GM03348 (cell line): ENCODE measurements at places on chromosomes 1 and 21.

GRCh38 chr1:46592823-46593222 lies 11.2 kb downstream of the MKNK1 start:
- no peak for DNase-seq

GRCh38 chr1:40792036-40792435 lies 8.4 kb downstream of the KCNQ4 start:
- DNase-seq, result no peak

- no peak for DNase-seq
These were observed 35.9 kb upstream of the HMGN1 start for GRCh38 chr21:39384674-39385298.

DNA sequence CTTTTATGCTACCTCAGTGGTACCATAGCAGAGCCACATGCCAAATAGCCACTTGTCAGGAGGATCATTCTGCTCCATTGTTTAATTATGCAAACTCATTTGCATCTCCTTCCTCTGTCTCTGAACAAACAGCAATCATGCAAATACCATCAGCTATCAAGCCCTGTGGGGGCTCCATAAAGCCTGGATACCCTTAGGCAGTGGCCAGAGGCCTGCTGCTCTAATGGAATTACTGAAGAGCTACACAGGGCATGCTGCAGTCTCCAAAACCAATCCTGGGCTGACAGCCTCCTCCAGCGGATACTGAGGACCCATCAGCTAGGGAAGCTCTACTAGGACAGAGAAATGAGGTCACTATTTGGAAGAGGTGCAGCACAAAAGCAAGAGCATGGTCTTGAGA lies 376.3 kb downstream of the KCNH1 start:
- no peak for DNase-seq

- no peak for DNase-seq
These were observed 66.1 kb downstream of the UBE2U start for GRCh38 chr1:64269558-64269884.

- no peak for DNase-seq
These were observed 478.0 kb downstream of the CAMTA1 start for GRCh38 chr1:7263021-7263960.

GRCh38 chr1:206079135-206079534 lies 26.2 kb downstream of the RHEX start:
- DNase-seq, result no peak

- no peak for DNase-seq
These were observed 15.4 kb upstream of the ZDHHC18 start for GRCh38 chr1:26811057-26811456.

- DNase-seq, result no peak
These were observed 98.3 kb upstream of the MAGI3 start for GRCh38 chr1:113291777-113292602.
